ENCODE measurements at places on chromosomes 5 and 9.
A peak's percentile ranks its signal among the peaks of the same experiment; 100 is the strongest.

DNA sequence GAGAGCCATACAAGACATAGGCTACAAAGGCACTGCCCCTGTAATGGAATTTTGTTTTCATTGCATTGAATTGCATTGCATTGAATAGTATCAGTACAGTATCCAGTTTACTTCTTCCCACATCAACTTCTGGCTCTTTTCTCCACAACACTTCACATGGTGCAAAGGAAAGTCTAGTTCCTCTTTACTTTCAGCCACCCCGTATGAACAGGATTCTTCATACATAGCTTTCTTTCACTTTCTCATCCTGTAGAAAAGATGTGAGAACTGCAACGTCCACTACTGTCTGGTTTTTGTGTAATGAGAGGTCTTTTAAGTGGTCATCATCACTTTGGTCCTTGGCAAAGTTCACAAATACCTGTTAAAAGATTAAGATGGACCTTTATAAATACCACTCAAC is 20.2 kb downstream of the NIPSNAP3B start:
- DNase-seq, result no peak

DNA sequence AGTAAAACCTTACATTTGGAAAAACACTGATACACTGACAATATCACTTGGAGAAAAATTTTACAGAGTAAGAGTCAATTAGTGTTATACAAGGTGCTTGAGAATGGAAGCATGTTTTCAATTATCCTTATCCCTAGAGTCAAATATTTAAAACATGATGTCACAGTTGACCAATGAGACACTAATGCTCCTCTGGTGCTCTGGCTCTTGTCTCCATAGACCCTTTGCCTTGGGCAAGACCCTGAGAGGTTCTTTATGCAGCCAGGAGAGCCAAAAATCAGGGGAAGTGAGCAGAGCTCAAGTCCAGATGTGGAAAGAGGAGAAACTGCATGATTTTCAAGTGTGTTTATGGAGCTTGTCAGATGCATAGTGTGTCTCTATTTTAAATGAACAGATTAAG is 153.9 kb downstream of the MARCHF11 start:
- no peak for DNase-seq

DNA sequence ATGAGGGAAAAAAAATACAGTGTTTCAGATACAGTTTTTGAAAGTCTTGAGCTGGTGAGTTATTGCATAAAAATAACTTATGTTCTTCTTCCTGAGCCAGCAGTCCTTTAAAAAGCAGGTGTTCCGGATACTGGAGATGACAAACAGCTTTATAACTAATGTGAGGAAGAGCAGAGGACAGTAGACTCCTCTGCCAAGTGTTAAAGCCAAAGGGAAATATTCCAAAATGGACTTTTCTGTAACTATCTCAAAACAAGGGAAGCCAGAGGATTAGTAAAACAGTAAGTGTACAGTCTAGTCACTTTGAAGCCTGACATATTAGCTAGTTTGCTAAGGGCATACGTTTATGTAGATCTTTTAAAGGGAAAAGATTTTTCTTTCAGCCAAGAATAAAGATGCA is 11.0 kb upstream of the SNCAIP start:
- no peak for DNase-seq

DNA sequence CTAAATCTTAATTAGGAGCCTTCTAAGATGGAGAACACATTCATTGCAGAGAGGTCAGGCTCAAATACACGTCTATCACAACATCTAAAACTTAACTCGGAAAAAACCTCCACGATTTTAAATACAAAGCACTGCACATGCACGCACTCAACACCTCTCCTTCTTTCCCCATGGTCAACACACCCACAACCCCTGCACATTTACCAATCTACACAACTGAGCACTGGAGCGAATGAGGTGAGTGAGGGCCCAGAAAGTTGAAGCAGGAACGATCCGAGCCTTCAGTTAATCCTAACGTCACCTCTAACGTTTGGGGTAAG is 278 bp upstream of the NIPSNAP3A start:
- DNase-seq, result no peak

DNA sequence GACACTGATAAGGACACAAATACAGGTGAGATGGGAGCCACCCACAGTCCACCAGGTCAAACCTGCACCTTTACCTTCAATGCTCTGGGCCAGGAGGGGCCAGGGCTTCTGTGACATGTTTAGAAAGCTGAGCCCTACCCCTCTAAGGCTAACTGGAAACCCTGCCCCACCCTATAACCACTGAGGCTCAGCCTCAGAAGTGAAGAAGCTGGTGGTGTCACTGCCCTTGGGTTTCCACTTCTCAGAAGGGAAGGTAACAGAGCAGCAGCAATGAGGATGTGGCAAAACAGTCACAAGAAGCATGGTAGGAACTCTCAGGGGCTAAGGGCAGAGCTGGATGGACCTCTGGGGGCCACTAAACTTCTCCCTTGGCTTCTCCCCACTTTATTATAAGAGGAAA is 6.0 kb downstream of the PDGFRB start:
- no peak for DNase-seq

- DNase-seq, result no peak
Measured at GRCh38 chr5:765948-766631, 18.4 kb downstream of the ZDHHC11B start.

GRCh38 chr9:68949271-68950000 is 64.5 kb downstream of the PRKACG start:
- peak; percentile 25 for DNase-seq

- no peak for DNase-seq
Measured at GRCh38 chr9:104923740-104924139, 4.2 kb downstream of the ABCA1 start.

- no peak for DNase-seq
Measured at GRCh38 chr5:81288021-81288433, 13.4 kb upstream of the ZCCHC9 start.

GRCh38 chr5:170536525-170536924 is 32.7 kb downstream of the KCNIP1 start:
- no peak for DNase-seq

DNA sequence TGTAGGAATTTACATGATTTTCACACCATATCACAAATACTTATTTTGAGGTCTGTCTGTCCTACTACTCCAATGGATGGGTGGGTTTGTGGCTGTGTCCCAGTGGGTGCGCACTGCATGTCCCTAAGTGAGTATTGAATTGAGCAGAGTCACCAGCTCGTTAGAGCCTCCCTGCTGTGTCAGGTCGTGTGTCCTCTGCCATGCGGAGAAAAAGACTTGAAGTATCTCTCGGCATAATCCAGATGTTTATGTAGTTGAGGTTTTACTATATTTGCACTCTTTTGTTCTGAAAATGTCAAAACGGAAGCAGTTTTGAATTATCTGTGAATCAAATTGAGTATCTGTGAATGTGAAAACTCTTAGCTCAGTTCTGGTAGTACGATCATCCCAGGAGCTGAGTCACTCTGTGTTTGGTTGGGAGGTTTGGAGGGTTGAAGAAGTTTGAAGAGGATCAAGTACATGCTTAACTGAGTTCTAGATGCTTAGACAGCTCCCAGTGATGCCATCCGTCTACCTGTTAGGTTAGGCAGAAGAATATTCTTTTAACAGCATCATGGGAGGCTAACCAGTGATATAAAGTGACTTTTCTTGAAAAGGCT is 194.2 kb downstream of the TENT4A start:
- no peak for DNase-seq

GRCh38 chr9:127076860-127077643 is 45.4 kb downstream of the ANGPTL2 start:
- no peak for DNase-seq

DNA sequence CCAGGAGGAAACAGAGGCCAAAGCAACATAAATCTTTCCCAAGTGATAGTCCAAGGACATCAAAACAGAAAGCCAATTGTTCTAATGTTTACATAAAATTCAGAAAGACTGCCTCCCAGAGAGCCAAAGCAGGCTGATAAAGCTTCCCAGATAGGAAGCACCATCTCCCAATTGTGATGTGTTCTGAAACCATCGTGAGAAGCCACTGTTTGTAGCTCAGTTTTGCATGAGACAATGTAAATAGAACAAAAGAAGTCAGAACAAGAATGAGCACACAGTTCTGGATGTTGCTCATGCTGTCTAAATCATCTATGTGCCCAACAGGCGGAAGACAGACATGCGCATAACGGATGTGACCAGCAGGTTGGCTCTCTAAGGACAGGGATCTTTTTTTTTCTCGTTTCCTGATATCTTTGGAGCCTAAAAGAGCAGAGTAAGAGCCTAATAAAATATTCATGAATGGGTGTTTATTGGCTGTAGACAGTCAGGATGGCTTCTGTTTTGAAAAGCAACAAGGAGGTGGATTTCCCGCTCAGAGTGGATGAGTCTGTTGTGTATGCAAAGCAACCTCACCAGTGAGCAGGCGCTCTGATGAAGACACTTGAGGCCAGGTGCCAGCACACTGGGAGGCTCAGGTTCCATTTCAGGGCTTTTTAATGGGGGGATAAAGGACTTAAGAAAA is 113.6 kb downstream of the GNA14 start:
- no peak for DNase-seq

DNA sequence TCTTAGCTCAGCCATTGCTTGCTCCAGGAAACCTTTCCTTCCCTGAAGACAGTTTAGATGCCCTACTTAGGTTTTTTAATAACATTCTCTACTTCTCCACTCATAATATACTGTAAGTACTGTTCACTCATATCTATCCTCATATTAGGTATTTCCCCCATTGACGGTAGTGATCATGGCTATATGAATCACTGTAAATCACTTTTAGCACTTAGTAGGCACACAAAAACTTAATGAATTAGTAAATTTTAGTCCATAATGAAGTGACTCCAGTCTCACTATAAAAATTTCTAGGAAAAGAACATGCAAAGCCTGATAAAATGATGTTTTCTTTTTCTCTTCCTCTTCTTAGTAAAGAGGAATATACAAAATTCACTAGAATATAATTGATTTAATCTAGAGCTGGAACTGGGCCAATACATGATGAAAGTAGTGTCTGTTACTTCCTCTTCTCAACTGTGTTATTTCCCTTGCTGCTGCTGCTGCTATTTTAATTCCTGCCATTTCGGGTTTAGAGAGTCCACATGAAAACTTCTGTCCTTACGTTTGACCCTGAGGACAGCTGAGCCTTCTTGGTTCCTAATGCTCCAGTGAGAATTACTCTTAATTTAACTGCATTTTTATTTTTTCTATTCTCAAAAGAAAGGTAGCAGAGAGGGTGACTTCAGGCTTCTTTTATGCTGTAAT is 73.5 kb downstream of the LNPEP start:
- DNase-seq, result peak; percentile 52

- no peak for DNase-seq
Measured at GRCh38 chr9:70601000-70601951, 186.8 kb upstream of the KLF9 start.

DNA sequence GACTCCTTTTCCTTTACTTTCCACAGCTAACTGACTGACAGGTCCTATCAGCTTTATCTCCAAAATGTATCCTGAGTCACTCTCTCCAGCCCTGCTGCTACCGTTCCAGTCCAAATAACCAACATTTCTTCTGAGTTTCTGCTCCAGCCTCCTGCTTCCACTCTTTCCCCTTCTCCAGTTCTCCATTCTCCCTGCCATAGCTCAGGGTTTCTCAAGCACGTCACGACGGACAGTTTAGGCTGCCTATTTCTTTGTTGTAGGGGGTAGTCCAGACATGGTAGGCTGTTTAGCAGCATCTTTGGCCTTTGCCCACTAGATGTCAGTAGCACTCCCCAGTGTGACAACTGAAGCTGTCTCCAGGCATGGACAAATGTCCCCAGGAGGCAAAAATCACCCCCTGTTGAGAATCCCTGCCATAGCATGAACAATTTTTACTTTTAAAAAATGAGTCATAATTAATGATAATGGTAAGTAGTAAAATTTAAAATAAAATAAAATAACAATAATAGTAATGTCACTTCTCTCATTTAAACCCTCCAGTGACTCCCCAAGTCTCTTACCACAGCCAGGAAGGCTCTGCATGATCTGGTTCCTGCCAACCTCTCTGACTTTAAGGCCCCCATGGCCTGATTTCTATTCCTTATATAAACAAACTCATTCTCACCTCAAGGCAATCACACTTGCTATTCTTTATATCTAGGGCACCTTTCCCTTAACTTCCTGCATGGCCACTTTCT is 105.4 kb upstream of the FER start:
- DNase-seq, result peak; percentile 36

DNA sequence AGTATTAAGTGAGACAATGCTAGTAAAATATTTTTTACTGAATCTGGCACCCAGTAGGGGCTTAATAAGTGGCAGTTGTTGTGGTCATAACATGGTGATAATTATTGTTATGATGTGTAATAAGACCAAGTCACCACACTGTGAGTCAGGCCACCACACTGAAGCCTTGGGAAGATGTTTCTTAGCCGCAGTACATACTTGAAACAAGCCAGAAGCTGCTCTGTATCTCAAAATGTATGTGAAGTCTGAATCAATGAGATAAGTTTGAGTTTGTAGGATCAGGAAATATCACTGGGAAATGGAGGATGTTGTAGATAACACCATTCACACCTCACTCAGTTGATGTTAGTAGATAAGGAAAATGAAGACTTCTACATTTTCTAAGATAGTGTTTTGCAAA is 51.3 kb upstream of the PTPN3 start:
- no peak for DNase-seq

GRCh38 chr5:167336161-167336560 is 955.3 kb upstream of the WWC1 start:
- DNase-seq, result no peak

- peak; percentile 81 for DNase-seq
Measured at GRCh38 chr9:127955294-127956015, 17.8 kb upstream of the DPM2 start.

DNA sequence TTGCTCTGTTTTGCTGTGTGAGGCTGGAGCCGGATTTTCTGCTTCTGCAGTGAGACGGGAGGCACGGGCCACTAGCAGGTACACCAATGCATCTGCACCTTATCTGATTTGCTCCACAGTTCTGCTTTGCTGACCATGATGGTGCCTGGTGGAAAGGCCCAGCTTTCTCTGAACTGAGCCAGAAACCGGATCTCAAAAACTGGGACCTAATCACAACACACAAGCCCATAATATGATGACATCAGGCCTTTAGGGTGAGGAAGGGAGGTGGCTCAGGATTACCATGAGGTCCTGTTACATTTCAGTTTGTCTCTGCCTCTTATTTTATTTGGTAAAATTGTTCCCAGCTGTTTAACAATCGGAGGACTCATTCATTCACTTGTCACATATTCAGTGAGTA is 49.8 kb downstream of the FGF1 start:
- DNase-seq, result no peak

GRCh38 chr5:91166059-91166807 is 216.9 kb downstream of the ARRDC3 start:
- no peak for DNase-seq

DNA sequence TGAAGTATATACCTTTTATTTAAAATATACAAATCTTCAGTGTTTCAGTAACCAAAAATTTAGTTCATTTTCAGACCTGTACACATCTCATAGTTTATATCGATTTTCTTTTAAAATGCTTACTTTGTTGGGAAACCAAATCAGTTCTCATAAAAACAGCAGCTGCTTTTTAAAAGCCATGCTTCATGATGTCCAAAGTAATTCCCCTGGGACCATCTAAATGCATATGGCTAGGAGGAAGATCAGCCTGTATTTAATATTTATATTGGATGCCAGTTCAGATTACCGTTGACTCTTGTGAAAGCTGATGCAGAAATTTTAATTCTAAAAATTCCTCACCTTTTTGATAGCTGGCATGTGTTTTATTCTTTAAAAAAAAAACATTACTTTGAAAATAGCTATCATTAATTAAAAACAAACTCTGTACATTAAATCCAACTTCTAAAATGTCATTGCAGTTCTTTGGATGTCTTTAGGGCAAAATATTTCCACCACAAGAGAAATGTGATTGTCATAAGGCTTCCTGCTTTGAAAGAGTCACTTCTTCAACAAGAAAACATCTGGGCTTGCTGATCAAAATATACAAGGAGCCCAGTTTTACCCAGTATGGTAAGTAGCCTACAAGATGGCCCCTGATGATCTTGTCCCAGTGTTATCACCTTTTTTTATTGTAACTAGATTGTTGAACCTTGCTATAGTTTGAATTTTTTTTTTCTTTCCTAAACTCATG is 1242.9 kb upstream of the CDH6 start:
- DNase-seq, result no peak

Measured in CD4-positive, alpha-beta T cell treated with Interleukin-6 at 100 ng/mL for 8 hours (primary cell).